Posterior cingulate gyrus (tissue), 11 donors: ENCODE measurements at places on chromosomes 3 and 15.

DNA sequence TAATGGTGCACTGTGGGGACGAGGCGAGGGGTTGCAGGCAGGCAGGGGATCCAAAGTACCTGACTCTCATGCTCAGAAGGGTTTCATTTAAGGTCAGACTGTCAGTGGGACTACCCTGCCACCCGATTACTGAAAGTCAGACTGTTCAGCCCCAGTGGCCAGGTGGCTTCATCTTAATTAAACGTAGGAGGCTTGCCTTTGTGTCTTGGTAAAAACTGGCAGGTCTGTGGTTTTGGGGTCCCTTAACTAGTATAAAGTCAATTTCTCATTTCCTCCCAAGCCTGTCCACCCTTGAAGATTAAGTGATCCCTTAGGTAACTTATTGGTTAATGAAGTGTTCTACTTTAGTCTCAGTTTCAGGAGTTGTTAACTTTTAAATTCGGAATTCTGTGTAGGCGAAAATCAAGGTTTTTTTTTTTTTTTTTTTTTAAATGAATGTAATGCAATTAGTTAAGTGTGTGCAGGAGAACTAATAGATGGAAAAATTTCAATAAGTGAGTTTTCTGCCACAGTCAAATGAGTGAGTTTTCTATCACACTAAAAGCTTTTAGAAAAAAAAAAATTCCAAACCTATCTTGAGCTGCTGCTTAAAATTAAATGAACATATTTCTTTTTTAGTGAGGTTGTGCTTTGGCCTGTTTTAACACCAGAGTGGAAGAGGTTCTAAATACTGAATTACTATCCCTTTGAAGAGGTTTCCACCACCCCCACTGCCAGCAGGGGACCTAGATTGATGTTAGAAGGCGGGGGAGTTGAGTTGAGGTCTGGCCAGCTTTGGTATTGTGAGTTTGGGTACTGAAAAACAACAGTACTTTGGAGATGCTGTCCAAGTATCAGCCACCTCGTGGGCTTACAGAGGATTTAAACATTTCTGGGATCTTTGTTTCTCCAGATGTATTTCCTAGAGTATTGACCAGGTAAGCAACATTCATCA, 15.2 kb downstream of the ITPR1 start:
- no peak for DNase-seq

DNA sequence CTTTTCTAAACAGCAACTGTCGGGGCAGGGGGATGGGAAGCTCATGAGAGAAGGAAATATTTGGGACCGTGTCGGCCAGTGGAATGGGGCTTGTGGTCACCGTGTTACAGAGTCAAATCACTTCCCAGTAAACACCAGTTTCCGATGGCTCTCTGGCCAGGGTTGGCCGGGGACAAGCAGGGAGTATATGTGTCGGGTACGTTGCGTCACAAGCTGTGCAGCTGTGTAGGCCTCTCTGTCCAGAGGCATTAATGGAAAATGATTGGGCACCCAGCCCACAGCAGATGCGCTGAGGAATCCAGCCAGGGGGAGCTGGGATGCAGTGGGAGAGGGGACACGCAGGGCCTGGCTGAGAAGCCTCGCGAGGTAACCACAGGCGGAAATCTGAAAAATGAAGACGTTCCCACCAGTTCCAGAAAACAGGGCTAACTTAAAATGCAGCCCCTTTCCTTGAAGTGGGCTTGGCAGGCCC, 15.8 kb upstream of the ALDH1A3 start:
- DNase-seq = peak; percentile 96

DNA sequence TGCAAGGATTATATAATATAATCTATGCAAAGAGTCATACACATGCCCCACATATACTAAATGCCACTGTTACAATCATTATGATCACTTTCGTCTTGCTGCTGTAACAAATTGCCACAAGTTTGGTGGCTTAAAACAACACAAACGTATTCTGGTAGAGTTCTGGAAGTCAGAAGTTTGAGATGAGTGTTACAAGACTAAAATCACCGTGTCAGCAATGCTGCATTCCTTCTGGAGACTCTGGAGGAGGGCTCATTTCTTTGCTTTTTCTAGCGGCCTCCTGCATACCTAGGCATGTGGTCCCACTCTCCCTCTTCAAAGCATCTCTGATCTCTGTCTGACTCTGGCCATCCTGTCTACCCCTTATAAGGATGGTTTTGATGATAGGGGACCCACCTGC, 1.4 kb upstream of the CCDC174 start:
- DNase-seq = no peak

DNA sequence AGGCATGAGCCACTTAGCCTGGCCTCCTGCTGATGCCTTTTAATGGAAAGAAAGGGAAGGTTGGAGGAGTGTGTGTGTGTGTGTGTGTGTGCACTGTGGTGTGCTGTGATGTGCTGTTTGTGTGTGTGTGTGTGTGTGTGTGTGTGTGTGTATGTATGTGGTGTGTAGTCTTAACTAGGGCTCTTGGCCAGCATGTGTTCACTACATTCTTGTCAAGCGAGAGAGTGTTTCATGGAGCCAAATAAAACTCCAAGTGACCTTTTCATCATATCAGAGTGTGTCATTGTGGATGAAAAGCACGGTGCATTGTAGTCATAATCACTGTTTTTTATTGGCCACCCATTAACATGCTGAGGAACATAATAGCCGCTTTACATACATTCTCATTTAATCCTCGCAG, 30.8 kb upstream of the BHLHE40 start:
- no peak for DNase-seq

GRCh38 chr3:113287111-113287802, 75.9 kb downstream of the BOC start:
- DNase-seq = no peak

DNA sequence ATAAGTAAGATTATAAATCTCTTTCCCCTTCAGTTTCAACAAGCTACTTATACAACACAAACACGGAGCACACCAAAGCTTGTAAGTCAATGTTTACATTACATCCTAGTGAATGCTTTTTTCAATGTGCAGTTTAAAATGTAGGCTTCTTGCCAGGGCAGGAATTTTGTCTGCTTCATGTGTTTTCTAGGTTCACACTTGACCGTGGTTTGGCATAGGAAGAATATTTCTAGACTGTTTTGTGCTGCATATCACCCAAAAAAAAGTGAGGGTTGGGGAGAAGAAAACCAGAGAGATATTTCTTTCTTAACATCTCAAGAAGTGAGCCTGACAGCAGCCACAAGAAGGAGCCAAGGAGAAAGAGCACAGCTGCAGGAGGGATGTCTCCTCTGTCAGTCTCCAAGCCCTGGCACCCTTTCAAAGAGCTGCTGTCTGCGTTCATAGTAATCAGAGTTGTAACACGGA, 255.8 kb downstream of the MEIS2 start:
- DNase-seq = no peak

- DNase-seq = no peak
These were observed 262.6 kb downstream of the MAGI1 start for GRCh38 chr3:65776081-65776480.

DNA sequence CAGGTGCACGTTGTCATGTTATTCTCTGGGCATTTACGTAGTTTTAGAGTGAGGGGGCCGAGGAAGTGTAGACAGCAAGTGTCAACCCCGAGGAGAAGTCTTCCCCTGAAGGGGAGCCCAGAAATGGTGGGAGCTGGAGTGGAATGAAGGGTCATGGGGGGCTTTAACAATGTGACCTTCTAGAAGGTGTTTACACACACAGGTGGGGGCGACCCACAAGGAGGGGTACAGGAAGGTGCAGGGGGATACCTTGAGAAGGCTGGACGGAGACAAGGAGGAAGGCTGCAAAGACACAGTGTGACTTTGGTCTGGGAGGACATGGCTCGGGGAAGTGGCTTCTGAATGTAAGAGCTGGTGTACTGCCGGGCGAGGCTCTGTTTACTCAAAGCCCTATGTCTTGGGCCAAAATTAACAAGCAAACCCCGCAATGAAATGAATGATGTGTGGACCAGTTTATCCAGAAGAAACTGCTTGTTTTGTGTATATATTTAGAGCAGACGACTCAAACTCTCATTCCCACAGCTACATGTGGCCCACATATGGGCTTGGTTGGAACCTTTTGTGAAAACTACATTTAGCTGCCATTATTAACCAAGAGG, 18.7 kb downstream of the TRPM1 start:
- no peak for DNase-seq

DNA sequence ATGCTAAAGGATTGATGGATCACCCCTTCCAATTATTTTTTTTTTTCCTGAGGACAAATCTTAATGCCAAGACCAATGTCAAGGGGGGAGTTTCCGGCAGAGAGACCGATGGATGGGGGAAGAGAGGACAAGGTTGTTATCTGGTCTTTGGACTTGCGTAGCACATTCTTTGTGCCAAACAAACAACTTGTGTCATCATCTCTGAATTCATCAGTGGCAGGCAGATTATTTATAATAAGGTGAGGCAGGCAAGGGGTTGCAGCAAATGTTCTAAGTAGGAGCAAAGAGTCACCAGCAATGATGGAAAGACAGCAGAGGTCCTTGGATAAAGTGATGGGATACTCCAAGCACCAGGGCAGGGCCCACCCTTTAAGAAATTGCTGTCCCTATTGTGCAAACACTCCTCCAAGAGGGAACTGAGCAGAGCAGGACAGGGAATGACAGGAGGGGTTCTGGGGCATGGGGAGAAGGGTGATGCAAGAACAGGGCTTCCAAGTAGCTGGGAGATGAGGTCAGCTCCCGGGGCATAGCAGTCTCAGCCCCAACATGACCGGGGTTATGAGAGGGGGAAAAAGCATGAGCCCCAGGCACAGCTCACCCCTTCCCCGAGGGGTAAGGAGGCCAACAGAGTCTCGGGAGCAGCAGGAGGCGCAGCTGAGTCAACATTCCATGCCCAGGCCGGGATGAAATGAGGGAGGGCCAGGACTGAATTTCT, 57.4 kb downstream of the ANXA2 start:
- DNase-seq = no peak

DNA sequence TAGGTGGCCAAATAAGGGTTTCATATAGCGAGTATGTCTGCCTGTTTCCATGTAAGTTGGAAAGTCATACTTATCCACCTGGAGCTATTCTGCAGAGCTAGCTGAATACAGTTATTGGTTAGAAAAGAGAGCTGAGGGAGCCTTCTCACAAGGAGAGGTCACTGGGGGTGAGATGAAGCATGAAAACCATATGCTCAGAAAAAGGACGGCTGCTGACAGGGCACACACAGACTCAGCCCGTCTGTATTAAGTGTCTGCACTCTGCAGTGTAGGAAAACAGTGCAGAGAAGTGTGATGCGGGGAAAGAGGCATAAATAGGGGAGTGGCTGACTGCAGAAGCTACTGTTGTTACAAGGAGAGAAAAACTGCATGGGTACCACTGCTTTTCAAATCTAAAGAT, 58.2 kb downstream of the C3orf70 start:
- DNase-seq = no peak

DNA sequence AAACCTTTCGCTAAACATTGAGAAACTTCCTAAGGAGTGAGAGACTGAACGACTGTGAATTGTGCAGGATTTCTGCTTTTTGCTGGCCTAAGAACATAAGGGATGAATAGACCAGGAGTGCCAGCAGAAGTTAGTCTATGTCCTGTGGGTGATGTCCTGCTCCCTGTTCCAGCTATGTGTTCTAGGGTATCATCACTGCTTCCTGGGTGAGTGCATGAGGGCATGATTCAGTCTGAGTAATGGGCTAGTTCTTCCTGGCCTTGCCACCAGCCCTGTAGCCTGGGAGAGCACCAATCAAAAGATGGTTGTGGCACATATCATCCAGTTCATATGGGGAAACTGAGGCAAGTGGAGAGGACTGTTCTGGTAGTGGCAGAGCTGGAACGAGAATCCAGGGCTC, 153.9 kb upstream of the TPM1 start:
- no peak for DNase-seq

DNA sequence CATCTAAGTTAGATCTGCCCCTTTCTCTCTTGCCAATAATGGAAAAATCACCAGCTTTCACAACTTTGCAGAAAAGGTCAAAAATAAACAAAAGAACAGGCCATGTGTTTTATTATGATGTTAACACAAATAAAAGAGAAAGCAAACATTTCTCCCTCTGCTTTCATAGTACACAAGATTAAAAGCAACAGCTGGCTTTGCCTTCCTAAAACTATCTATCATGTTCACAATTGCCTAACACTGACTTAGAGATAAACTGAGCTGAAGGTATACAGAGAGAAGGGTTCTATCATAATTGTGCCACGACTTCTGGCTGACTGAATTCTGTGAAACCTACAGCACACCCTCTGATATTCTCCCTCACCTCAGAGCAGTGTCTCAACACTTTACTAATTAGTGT, 29.4 kb downstream of the AADAC start:
- no peak for DNase-seq

DNA sequence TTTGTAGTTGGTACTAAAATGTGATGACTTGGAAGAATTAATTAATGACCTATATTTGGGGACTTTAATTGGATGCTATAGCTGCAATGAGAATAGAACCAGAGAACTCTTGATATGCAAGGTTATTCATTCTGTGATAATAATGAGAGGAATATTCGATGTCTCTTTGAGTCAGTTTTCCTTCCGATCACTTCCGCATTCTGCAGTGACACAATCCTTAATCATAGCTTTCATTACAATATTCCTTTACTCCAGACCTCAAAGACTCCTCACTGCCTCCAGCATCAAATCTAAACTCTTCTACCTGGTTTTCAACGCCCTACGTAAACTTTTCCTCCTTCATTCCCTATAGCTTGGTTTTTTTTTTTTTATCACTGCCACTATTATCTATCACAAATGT, 21.6 kb downstream of the B3GNT5 start:
- no peak for DNase-seq

DNA sequence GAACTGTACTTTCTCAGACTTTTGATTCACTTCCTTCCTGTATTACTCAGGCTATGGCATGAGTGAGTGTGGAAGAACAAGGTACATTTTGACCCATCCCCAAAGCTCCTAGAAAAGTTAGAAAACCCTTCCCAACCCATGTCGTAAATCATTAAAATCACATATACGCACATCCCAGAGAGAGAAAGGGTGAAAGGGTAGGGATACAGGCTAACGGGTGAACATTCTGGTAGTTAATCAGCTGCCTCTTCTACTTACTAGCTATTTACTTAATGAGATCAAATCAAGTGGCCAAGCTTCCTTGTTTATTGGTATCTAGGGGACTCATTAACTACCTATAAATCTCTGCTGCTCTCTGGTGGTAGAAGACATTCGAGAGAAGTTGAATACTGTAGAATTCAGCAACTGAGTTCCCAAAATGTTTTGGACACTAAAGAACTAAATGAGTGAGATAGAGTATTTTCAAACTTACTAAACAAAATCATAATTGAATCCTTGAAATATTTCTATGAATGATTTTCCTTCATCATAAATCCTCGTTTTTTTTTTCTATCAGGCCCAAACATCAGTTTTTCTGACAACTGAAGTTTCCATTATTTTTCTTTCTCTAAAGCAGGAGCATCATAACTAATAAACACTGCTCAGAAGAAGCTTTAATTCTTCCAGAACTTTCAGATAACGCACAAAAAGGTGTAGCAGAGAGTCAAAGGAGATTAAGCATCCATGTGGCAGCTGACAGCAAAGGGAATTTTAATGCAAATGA, 124.2 kb downstream of the IMPG2 start:
- no peak for DNase-seq
